ENCODE measurements at places on chromosomes 16 and 17.
A peak's percentile ranks its signal among the peaks of the same experiment; 100 is the strongest.

GRCh38 chr16:27526180-27526579 lies 23.5 kb downstream of the GTF3C1 start:
- peak; percentile 97 for DNase-seq

- no peak for DNase-seq
These were observed 731 bp downstream of the IKZF3 start for GRCh38 chr17:39863244-39863917.

- no peak for DNase-seq
These were observed 5.4 kb upstream of the LHX1 start for GRCh38 chr17:36931697-36932382.

DNA sequence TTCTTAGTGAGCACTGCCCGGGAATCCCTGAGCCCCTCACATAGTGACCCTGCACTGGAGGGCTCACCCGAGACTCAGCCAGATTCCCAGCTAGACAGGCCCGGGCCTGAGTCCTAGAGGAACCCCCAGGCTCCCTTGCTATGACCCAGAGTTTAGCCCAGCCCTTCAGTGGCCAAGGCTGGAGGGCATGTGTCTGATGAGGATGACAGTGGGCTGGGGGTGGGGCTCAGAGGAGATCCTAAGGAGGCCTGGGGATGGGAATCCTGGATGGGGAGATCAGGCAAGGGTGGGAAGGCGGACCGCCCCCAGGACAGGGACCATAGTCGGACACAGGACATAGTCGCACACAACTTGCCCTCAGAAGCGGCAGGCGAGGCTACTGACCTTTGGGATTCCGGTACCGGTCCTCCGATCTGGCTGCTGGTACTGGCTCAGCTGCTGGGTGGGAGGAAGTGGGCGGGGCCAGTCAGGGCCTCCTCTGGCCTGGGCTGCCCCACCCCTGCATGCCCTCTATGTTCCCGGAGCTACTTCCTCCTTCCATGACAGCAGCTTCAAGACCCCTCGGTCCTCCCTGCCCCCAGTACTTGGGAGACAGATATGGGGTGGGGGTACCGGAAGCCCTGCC lies 1.1 kb downstream of the CD79B start:
- DNase-seq, result no peak

- no peak for DNase-seq
These were observed 47.2 kb downstream of the GPRC5B start for GRCh38 chr16:19837331-19837980.

DNA sequence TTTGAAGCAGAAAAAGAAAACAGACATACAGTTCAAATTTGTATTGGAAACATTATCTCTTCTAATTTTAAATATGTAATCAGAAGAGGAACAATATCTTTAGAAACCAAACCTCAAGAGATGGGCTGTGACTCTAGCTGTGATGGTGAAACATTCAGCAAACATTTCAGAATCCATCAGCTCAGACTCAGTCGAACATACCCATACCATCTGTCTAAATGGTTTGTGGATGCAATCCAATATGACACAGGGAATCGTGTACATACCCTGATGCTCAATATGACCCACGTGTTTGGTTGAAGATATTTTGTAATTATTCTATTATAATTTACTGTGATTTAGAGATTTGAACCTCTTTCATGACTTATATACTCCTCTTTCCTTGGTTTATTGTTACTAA lies 665.2 kb upstream of the CDH8 start:
- no peak for DNase-seq

GRCh38 chr16:30942426-30942806 lies 6.5 kb upstream of the ORAI3 start:
- DNase-seq, result no peak

GRCh38 chr16:1336619-1337018 lies 3.2 kb downstream of the BAIAP3 start:
- no peak for DNase-seq

- DNase-seq, result no peak
These were observed at the start of gene CHCT1 for GRCh38 chr17:60422162-60422665. CHCT1 (plus strand) TSS chr17:60422489; CDS start chr17:60422593, 104 bp downstream.

DNA sequence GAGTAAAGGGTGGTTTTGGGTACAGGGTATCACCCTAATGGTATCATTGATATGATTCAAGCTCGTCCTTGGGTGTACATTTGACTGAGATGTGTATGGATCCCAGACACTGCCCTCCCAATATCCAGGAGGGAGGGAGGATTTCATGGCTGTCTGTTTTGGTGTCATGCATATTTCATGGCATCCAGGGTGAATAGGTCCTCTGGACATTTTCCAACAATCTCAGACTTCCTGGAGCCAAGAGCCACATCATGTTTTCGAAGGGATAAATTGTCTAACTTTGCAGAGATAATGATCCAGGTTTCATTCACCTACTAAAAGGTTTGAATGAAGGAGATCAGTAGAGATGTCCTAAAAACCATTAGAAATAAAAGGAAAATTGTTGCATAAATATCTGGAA lies 431.9 kb downstream of the SHISA9 start:
- DNase-seq, result no peak

- DNase-seq, result no peak
These were observed 9.6 kb upstream of the MINK1 start for GRCh38 chr17:4823373-4824089.

GRCh38 chr16:57883953-57884654 lies 81.8 kb upstream of the KIFC3 start:
- DNase-seq, result no peak

DNA sequence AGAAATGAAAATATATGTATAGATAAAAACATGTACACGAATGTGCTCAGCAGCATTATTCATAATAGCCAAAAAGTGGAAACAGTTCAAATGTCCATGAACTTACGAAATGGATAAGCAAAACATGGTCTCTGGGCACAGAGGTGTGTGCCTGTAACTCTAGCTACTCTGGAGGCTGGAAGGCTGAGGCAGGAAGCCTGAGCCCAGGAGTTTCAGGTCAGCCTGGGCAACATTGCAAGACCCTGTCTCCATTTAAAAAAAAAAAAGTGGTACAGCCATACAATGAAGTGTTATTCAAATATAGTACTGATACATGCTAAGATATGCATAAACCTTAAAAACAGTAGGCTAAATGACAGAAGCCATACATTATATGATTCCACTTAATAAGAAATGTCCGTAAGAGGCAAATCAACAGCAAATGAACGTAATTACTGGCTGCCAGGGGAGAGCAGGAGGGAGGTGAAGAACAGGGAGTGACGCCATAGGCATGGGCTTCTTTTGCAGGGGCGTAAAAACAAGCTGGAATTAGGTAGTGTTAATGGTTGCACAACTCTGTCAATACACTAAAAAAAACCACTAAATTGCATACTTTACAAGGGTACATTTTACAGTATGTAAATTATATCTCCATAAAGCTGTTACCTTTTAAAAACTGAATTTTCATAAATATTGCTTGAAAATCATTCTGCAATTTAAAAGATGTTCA lies 87.2 kb upstream of the PLEKHM1 start:
- no peak for DNase-seq

GRCh38 chr17:79391376-79392233 lies 219.2 kb downstream of the RBFOX3 start:
- peak; percentile 62 for DNase-seq

DNA sequence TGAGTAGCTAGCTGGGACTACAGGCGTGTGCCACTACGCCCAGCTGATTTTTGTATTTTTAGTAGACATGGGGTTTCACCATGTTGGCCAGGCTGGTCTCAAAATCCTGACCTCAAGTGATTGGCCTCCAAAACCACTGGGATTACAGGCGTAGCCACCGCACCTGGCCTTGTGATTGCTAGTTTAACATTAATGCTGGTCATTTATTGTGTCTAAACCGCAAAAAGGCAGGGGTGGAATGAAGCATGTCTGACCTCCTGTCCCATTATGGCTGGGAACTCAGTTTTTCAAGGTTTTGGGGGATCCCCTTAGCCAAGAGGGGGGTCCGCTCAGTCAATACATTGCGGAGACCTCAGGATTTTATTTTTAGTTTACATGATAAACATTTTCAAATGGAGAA lies 10.7 kb upstream of the CNGB1 start:
- DNase-seq, result no peak

DNA sequence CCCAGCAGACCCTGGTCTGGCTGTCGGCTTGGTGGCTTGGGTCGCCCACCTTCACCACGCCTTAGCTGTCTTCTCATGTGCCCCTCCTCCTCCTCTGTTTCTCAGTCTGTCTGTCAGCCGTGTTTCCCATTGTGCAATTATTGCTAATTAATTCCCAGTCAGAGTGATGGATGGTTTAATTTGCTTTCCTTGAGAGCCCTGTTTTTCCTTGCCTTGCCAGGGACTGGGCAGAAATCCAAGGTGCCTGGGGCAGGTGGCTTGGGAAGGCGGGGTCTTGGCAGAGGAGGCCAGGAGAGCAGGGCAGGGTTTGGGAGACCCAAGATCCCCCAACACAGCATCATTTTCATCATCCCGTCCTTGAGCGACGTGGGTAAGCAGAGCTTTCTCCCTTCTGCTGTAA lies 21.3 kb downstream of the NECAB2 start:
- peak; percentile 87 for DNase-seq

DNA sequence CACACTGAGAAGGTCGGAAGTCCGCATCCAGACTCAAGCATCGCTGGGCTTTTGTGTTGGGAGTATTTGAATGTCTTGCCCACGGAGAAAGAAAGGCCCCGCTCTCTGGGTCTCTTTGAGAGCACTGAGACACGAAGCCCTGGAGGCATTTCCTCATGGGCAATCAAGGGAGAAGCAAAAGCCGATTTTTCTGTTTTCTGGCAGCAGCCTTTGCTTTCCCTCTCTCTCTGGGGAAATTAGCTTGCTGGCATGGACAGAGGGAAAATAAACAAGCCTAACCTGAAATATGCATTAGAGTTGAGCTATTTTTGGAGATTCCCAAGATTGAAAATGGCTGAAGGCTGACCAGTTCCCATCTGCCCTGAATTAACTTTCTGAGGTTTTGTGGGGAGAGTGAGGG lies 238.7 kb downstream of the HAPSTR1 start:
- DNase-seq, result no peak

GRCh38 chr16:56424404-56424764 lies 961 bp downstream of the AMFR start:
- DNase-seq, result no peak

DNA sequence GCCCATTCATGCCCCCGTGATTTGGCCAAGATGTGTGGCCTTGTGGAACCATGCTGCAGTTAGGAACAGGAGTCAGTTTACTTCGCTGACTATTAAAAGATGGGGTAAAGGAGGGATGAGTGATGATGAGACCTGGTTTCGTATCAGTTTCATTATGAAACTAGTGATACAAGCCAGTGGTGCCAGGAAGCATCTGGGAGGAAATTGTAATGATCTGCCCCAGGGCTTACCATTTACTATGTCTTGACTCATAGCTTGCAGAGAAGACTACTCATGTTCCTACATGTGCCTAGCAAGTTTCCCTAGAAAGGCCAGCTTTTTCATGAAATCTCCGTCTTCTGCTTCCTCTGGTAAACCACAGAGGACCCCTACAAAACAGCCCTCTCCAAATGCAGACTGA lies 23.2 kb downstream of the CDH3 start:
- DNase-seq, result no peak

DNA sequence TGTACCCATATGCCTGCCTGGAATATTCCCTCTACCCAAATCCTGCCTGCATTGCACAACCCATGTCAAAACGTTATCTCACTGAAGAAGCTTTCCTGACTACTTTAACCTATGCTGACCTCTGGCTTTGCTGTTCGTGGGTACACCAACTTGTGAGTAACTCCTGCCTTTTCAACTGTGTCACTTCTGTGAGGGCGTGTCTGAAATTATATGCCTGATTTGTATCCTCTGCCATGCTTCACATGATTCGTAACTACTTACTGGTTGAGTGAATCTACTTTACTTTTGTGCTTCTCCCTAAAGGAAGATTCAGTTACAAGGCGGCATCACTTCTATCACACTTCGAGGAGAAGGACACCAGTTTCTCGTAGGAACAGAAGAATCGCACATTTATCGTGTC lies 33.3 kb upstream of the USP43 start:
- DNase-seq, result no peak

DNA sequence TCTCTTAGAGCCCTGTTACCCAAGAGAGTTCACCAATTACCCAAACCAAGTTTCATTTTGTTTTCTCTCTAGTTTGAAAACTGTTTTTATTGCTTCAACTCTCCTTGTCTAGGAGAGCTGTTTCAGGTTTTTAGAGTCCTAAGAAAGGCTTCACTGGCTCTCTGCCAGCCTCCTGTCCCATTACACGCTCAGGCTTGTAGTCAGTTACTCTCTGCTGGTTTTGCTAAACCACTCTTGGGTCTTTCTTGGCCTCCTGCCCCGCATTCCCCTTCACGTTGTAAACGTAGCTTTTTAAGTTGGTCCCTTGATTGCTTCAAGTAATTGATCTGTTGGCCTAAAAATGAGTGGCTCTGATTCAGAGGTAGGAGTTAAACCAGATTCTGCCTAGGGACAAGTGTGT lies 529.1 kb downstream of the MAF start:
- peak; percentile 58 for DNase-seq

GRCh38 chr16:4682616-4683254 lies 10.6 kb upstream of the NUDT16L1 start:
- DNase-seq, result no peak

- DNase-seq, result no peak
These were observed 3.3 kb upstream of the CRISPLD2 start for GRCh38 chr16:84816485-84816884.

All from NCI-H2171 treated with DMSO at 0.1 percent for 48 hours (cell line).